SK-N-SH (cell line): ENCODE measurements at places on chromosomes 5 and 9.

DNA sequence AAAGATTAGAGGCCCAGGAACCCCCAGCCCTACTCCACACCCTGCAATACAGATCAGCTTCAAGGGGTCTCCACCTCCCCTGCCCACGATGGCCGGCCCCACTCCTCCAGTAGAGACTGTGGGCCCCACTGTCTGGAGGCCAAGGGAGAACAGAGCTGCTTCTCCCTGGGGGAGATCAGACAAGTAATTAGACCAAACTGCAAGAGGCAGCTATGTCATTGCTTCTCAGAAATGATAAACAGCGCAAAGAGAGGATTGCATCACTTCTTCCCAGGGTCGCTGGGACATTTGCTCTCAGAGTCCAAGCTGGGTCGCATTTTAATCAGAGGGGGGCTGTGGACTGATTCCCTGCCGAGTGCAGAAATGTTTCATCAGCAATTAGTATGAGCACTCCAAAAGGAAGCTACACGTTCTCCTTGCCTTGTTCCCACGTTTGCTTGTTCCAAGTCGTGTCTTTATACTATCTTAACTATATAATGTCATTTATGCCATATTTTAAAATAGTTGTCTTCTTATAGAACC is 59.9 kb downstream of the ROPN1L start:
- no peak for DNase-seq

- DNase-seq: no peak
These were observed 2.2 kb upstream of the S1PR3 start for GRCh38 chr9:88988796-88989641.

GRCh38 chr9:113669522-113670115 is 206.1 kb downstream of the RGS3 start:
- DNase-seq: no peak

DNA sequence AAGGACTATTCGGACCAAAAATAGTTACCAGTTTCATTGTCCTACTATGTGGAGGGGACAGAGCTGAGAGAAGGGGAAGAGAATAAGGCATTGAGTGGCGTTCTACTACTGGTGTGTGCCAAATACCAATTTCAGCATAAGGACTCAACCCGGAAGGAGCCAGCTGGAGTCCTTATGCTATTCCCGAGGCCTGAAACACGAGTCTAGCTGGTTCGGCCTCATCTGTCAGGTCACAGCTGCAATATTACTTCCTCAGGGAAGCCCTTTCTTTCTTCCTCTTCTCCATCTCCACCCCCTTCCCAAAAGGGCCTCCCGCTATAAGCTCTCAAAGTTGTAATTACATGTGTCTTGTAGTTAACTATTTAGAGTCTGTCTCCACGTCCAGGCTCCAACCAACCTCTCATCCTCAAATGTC is 20.5 kb upstream of the FER start:
- no peak for DNase-seq

- DNase-seq: no peak
These were observed 430.3 kb downstream of the ARHGEF28 start for GRCh38 chr5:74056107-74056788.

- DNase-seq: no peak
These were observed 60.4 kb downstream of the GIN1 start for GRCh38 chr5:103059525-103059924.

DNA sequence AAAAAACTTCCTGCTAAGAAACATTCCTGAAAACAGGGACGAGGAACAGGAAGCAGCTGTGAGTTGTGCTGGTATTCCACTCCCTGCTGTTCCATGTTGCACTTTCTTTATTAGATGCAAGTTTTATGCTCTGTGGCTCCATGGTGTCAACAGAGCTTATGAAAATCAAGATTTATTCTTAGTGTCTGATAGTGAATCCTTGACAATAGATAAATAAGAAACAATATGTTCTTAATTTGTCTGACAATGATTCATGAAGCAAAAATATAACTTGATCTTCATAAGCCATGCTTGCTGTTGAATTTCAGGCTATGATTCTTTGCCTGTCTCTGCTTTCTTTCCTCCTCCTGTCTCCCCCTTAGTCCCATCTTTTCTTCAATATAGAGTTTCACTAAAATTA is 119.6 kb downstream of the DROSHA start:
- DNase-seq: no peak

DNA sequence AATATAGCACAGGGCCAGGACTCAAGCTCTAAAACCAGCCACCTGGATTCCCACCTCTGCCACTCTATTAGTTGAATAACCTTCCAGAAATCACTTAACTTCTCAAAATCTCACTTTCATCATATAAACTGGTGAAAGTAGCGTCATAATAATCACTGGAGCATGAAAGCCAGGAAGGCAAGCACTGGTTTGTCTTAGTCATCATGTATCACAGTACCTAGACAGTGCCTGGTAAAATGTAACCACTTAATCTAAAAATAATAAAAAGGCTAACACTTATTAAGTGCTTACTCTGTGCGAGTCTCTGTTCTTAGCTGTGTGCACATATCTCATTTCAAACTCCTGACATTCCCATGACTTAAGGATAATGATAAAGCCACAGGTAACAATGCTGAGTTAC is 109.4 kb downstream of the ASTN2 start:
- DNase-seq: no peak

DNA sequence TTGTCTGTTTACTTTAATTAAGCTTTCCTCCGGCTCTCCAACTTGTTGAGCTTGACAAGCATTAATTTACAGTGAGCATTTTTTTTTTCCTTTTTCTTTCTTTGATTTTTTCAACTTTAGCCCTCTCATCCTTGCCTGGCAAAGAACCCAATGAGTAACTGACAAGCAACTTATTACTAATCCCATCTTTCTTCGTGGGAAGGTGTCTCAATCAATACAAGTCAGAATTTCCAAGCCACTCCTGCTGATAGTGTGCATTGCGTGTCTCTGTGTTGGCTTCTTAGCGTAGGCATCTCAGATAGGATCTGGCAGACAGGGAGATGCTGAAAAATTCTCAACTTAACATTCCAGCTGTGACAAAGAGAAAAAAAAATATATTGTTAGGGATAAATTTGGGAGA is 527.7 kb upstream of the WWC1 start:
- DNase-seq: no peak

DNA sequence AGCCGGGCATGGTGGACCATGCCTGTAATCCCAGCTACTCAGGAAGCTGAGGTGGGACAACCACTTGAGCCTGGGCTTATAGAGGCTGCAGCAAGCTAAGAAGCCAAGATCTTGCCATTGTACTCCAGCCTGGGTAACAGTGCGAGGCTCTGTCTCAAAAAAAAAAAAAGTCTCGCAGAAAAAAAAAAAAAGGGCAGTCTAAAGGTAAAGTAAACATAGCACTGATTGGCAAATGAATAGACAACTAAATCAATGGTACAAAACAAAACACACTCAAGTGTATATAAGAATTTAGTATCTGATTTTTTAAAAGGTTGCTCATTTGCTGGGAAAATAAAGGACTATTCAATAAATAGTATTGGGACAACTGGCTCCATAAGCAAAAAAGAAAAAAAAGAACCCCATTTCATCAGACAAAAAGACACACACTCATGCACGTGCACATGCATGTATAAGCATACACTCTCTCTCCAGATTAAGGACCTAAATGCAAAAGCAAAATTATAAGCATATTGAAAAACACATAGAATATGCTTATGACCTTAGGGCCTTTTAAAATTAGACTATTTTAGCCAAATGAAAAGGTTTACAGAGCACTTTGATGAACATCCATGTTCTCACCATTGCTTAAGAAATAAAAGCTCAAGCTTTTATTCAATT is 5.7 kb downstream of the IL6ST start:
- DNase-seq: no peak

GRCh38 chr9:14213504-14213903 is 100.4 kb downstream of the NFIB start:
- no peak for DNase-seq
